ENCODE measurements at places on chromosomes 5 and 9.

- H3K27ac ChIP-seq: peak overlapping the region; percentile 78
- no peak for DNase-seq
- H3K4me1 ChIP-seq: peaks cover 46% of the 10 kb centered on the region
- H3K4me3 ChIP-seq: no peak overlapping the region
- no peaks in the 10 kb centered on the region for H3K27me3 ChIP-seq
- H3K36me3 ChIP-seq: no peaks in the 10 kb centered on the region
Measured at GRCh38 chr5:56356121-56356835, 123.1 kb upstream of the ANKRD55 start.

GRCh38 chr5:66987949-66988838, 208.4 kb downstream of the CD180 start:
- no peaks in the 10 kb centered on the region for H3K4me1 ChIP-seq
- no peaks in the 10 kb centered on the region for H3K27me3 ChIP-seq
- no peak overlapping the region for H3K4me3 ChIP-seq

- H3K27me3 ChIP-seq: no peaks in the 10 kb centered on the region
- no peak for DNase-seq
- H3K27ac ChIP-seq: no peak overlapping the region
- H3K36me3 ChIP-seq: no peaks in the 10 kb centered on the region
- no peaks in the 10 kb centered on the region for H3K4me1 ChIP-seq
Measured at GRCh38 chr9:93975262-93975661, 20.1 kb upstream of the BARX1 start.

GRCh38 chr5:68227532-68228160, 12.1 kb downstream of the PIK3R1 start:
- no peaks in the 10 kb centered on the region for H3K27me3 ChIP-seq
- no peak overlapping the region for H3K4me3 ChIP-seq
- H3K4me1 ChIP-seq: peaks cover 30% of the 10 kb centered on the region
- DNase-seq: no peak
- H3K27ac ChIP-seq: no peak overlapping the region
- H3K36me3 ChIP-seq: no peaks in the 10 kb centered on the region

DNA sequence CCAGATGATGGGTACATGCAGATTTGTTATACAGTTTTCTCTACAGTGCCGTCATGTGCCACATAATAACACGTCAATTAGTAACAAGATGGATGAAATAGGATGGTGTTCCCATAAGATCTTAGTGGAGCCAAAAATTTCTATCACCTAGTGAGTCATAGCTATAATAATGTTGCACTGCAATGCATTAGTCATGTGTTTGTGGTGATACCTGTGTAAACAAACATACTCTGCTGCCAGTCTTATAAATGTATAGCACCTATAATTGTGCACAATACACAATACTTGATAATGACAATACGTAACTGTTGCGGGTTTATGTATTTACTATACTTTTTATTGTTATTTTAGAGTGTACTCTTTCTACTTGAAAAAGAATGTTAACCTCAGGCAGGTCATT, 865.4 kb downstream of the MAT2B start:
- H3K36me3 ChIP-seq: no peaks in the 10 kb centered on the region
- no peak overlapping the region for H3K27ac ChIP-seq
- no peaks in the 10 kb centered on the region for H3K27me3 ChIP-seq
- no peak overlapping the region for H3K4me3 ChIP-seq

DNA sequence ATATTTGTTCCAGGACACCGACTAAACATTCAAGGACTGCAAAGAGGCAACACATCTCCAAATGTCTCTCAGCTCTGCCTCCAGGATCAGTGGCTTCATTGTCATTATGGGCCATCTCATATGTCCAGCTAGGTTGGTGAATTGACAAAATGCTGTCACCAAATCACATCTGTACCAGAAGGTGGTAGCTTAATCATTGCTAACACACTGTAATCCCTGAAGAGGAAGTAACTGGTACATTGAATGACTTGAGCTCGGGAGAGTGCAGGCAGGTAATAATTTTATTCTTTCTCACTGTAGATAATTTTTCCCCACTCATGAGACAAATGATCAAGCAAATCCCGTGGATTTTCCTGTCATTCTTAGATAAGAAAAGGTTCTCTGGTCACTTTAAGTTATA, 169.8 kb downstream of the SEMA6A start:
- H3K36me3 ChIP-seq: no peaks in the 10 kb centered on the region
- no peak overlapping the region for H3K4me3 ChIP-seq
- no peaks in the 10 kb centered on the region for H3K27me3 ChIP-seq
- peaks cover 12% of the 10 kb centered on the region for H3K4me1 ChIP-seq
- H3K27ac ChIP-seq: no peak overlapping the region

- no peak for DNase-seq
- no peaks in the 10 kb centered on the region for H3K27me3 ChIP-seq
- H3K27ac ChIP-seq: no peak overlapping the region
- H3K4me3 ChIP-seq: no peak overlapping the region
Measured at GRCh38 chr5:124951661-124952060, 205.2 kb upstream of the ZNF608 start.

DNA sequence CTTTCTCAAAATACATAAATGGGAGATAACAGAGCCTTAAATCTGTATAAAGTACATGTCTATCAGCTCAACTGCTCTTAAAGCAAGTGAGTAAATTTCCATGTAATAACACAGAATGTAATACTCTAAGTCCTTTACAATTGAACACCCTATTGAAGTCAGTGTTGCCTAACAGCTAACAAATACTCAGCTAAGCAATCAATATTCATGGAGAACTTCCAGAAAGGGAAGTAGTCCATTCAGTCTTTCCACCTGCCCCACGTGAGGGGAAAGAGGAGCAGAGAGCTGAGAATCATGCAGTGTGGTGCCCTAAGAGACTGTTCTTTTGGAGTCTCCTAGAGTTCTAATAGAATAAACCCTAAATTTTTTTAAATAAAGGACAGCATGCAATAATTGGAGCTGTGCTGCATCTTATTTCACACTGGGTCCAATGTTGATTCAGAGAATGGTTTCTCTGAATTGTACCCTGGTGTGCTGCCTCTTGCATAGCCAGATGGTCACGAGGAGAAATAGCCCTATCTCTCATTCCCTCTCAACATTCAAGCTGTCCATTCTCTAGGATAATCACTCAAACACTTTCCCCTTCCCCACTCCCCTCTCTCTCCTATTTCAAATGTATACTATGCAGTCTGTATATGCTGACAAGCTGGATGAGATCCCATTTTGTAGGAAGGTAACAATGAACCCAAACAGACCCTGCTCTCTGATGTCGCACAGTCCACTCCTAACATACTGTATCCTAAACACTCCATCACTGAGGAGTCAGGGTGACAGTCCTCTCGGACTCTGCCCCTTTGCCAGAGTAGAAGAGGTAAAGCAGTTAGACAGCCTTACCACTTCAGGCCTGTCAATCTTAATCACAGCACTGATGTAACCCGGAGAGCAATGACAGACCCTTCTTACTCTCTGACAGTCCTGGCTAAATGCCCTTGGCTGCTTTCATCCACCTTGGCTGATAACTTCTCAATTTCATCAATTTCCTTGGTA, 134.8 kb downstream of the EPB41L4A start:
- H3K27me3 ChIP-seq: no peaks in the 10 kb centered on the region
- H3K27ac ChIP-seq: no peak overlapping the region
- H3K4me1 ChIP-seq: peaks cover 4% of the 10 kb centered on the region
- no peak overlapping the region for H3K4me3 ChIP-seq

DNA sequence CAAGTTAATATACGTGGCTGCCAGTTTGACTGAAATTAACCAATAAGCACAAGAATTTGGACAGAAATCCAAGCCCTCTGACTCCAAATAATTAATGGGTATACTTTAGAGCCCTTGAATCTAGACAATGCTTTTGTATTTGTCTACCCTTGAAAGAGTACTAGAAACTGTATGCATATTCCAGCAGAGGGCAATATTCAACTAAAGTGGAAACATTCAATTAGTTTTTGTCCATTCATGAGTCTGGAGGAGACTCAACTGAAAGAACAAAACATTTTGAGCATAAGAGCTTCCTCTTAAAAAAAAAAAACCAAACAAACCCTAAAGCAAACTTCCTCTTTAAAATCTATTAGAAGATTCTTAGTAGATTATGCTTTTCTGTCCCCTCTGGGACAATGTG, 157.8 kb downstream of the ARHGEF28 start:
- H3K27ac ChIP-seq: no peak overlapping the region
- DNase-seq: no peak
- no peaks in the 10 kb centered on the region for H3K36me3 ChIP-seq
- no peak overlapping the region for H3K4me3 ChIP-seq
- no peaks in the 10 kb centered on the region for H3K27me3 ChIP-seq

DNA sequence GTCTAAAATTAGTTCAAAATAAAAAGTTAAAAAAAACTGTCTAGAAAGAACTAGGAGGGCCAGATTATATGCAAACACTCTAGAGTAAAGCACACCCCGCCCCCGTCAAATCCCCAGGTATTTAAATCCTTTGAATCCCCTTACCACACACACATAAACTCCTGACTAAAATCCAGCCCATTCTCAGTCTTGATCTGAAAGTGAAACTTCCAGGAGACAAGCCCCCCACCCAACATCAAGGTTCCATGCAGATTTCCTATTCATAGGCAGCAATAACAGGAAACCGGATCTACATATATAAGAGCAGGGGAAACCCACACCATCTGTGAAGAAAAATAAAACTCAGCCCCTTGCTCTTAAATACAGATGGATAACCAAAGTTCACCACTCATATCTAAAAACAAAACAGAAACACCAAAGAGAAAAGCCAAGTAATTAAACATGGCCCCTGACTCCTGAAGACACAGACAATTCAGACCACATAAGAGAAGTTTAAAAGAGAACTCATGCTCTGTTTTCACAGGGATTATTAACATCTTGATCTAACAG, 42.3 kb downstream of the MARCHF3 start:
- no peak overlapping the region for H3K27ac ChIP-seq
- no peak for DNase-seq
- no peak overlapping the region for H3K4me3 ChIP-seq
- H3K4me1 ChIP-seq: no peaks in the 10 kb centered on the region
- H3K27me3 ChIP-seq: no peaks in the 10 kb centered on the region

- DNase-seq: peak; percentile 40
- no peak overlapping the region for H3K27ac ChIP-seq
- no peaks in the 10 kb centered on the region for H3K36me3 ChIP-seq
- peaks cover 12% of the 10 kb centered on the region for H3K4me1 ChIP-seq
Measured at GRCh38 chr5:180470966-180471582, 23.1 kb upstream of the CNOT6 start.

- no peaks in the 10 kb centered on the region for H3K27me3 ChIP-seq
- no peak overlapping the region for H3K27ac ChIP-seq
- no peak for DNase-seq
- H3K4me3 ChIP-seq: no peak overlapping the region
- peaks cover 14% of the 10 kb centered on the region for H3K4me1 ChIP-seq
- no peaks in the 10 kb centered on the region for H3K36me3 ChIP-seq
Measured at GRCh38 chr5:111744455-111744854, 12.5 kb downstream of the NREP start.

GRCh38 chr5:84191281-84191680, 193.4 kb downstream of the EDIL3 start:
- no peak overlapping the region for H3K4me3 ChIP-seq
- H3K36me3 ChIP-seq: no peaks in the 10 kb centered on the region
- peak; percentile 39 for DNase-seq
- H3K4me1 ChIP-seq: no peaks in the 10 kb centered on the region

GRCh38 chr5:124057724-124058231, 545.8 kb downstream of the CSNK1G3 start:
- H3K27me3 ChIP-seq: no peaks in the 10 kb centered on the region
- no peak overlapping the region for H3K27ac ChIP-seq
- DNase-seq: no peak
- no peak overlapping the region for H3K4me3 ChIP-seq
- H3K36me3 ChIP-seq: no peaks in the 10 kb centered on the region

DNA sequence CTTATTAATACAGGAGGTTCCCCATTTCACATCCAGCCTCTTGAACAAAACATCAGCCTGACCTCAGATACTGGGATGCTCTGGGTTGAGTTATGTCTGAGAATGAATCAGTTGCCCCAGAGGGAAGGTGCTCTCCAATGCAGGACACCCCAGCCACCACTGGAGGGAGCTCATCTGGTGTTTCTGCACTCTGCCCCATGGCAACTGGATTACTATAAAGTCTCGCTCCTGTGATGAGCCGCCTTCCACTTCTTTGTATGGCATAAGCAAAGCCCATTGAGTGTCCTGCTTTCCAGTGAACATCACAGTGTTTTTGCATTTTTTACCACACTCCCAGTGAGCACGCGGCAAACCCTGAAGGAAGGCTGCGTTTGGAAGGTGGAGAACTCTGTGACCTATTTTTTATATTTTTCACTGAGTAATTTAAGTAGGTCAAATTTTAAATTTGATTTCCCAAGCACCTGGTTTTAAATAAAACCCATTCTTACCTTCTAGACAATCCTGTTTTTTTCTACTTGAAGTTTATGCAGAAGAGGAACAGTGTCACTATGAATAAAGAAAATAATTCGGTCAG, 176.9 kb upstream of the WWC1 start:
- H3K27ac ChIP-seq: no peak overlapping the region
- no peaks in the 10 kb centered on the region for H3K36me3 ChIP-seq
- no peaks in the 10 kb centered on the region for H3K4me1 ChIP-seq
- no peak overlapping the region for H3K4me3 ChIP-seq
- DNase-seq: peak; percentile 58
- H3K27me3 ChIP-seq: no peaks in the 10 kb centered on the region

GRCh38 chr5:146644831-146645230, 128.8 kb upstream of the GPR151 start:
- H3K4me1 ChIP-seq: no peaks in the 10 kb centered on the region
- H3K27me3 ChIP-seq: no peaks in the 10 kb centered on the region
- no peak for DNase-seq
- H3K4me3 ChIP-seq: no peak overlapping the region

DNA sequence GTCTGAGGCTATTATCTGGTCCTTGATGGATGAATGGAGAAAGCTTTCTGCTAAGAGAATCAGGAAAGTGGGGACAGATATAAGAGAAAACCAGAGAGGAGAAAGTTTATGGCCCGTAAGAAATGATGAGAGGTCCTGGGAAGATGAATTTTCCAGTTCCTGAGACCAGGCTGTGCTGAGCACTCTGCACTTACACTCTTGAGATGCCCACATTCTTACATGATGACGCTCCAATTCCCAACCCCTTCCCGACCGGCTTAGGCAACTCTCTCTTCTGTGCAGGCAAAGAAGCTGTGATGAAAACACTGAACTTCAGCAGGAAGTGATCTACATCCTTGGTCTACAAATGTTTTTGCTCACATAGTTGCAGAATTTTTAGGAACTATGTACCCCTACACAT, 417.0 kb downstream of the ARHGEF28 start:
- no peaks in the 10 kb centered on the region for H3K36me3 ChIP-seq
- no peak overlapping the region for H3K27ac ChIP-seq
- no peak for DNase-seq
- H3K27me3 ChIP-seq: no peaks in the 10 kb centered on the region
- no peaks in the 10 kb centered on the region for H3K4me1 ChIP-seq
- H3K4me3 ChIP-seq: no peak overlapping the region

GRCh38 chr9:124626276-124626675, 119.1 kb upstream of the NR5A1 start:
- H3K36me3 ChIP-seq: no peaks in the 10 kb centered on the region
- no peak overlapping the region for H3K4me3 ChIP-seq
- H3K4me1 ChIP-seq: peaks cover 10% of the 10 kb centered on the region

- no peak for DNase-seq
- no peaks in the 10 kb centered on the region for H3K36me3 ChIP-seq
- H3K27me3 ChIP-seq: no peaks in the 10 kb centered on the region
- H3K27ac ChIP-seq: no peak overlapping the region
- H3K4me3 ChIP-seq: no peak overlapping the region
Measured at GRCh38 chr5:81313686-81314085, 12.3 kb downstream of the ZCCHC9 start.

Measured in body of pancreas (tissue), 4 donors.